ENCODE measurements at places on chromosomes 5 and 9.

DNA sequence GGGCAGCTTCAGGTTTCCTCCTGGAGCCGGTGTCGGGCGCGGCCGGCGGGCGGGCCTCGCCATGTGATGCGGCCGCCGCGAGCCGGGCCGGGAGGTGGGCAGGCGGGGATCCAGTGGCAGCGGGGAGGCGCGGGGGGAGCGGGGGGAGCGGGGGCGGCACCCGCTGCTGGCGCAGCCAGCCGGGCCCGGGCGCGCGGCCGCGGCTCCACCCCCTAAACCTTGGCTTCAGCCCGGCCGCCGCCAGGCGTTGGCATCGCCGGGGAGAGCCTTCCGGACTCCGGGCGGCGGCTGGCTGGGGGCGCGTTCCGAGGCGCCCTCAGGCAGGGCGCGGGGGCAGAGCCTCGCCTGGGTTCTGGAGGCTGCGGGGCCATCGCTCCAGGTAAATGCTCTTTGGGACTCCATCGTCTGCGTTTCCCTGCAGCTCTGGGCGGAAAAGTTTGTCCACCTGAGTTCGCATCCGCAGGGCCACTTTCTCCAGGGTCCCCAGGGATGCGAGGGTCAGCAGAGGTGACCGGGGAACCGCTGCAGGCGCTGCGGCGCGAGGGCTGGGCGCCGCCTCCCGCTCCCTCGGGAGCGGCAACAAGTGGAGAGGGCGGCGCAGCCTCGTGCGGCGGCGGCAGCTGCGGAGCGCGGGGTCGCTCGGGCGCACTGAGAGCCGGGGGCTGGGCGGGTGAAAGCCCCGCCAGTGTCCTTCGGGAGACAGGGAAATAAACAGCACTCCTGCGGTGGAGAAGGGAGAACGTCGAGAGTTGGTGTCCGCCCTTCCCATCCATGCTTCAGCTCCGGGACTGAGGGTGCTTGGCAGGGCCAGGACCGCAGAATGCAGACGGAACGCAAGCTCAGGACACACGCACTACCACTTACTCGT, at the start of gene ARHGEF28:
ARHGEF28 (plus strand) TSS at position 253 of the 868 bp plus-strand sequence. CDS start 58,656 bp downstream, outside the sequence.
- DNase-seq, result no peak

- no peak for DNase-seq
Measured at GRCh38 chr5:175816348-175816747, 55.0 kb upstream of the CPLX2 start.

DNA sequence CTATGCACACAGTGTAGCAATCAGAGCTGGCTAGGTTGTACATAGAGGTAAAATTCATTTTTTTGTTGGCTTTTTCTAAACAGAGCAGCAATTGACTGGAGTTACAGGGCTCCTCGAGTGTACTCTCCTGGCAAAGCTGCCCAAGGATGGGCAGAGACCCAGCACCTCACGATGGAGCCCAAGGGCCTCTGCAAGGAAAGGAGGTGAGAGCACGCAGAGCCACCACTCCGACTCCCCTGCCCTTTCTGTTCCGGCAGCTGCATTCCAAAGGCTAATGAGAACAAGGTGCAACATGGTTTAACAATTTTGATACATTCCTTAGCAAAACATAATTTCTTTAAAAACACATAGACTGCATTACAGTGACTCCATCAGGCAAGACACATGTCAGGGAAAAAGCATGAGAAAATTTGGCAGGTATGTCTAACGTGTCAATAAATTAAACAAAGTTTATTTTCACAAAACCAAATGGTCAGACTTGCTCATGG, 47.5 kb downstream of the SAXO1 start:
- no peak for DNase-seq

- DNase-seq, result no peak
Measured at GRCh38 chr5:64942460-64942859, 173.7 kb downstream of the CWC27 start.

GRCh38 chr5:41762426-41762825, 107.8 kb downstream of the OXCT1 start:
- DNase-seq, result no peak

DNA sequence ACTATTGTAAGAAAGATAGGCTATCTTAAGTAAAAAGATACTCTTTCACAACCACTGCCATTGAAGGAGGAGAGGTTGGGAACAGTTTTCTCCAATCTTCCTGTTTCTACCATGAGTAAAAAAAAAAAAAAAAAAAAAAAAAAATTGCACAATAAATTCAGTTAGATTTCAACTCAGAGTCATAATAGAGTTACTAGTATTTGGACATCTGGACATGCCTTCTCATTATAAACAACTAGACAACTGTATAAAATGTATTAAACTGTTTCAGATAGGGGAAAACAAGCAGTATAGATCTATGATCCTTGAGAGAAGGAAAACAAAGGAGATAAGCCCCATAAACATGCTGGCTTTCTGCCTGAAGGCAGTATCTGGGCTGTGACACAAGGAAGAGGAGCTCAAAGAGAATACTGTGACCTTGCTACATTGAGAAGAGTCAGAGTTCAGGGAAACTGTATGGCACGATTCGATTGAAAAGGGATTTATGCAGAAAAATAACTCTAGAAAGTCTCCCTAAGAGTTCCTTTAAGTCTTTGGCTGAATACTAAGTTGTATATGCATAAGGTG, 249.2 kb upstream of the POU5F2 start:
- no peak for DNase-seq

DNA sequence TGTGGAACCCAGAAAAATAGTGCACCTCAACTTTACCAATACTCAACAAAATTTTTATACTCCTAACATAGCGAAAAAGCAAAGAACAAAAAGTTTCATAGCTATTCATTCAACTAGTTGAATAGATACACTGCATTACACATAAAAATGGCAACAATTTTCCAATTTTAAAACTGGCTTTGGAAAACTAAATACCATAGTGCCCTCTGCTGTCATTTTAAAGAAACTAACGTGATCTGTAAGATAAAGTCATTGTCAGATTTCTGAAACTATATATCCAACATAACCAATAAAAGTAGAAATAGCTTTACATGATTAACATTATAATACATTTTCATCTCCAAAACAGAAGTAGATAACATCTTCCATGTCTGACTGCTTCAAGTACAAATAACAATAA, 31.6 kb downstream of the DTWD2 start:
- DNase-seq, result no peak

- no peak for DNase-seq
Measured at GRCh38 chr9:16134351-16134750, 581.5 kb downstream of the CCDC171 start.

- DNase-seq, result no peak
Measured at GRCh38 chr9:88053856-88054501, 79.6 kb upstream of the CDK20 start.
